Activated T-cell treated with anti-CD3 and anti-CD28 coated beads for 1 hour (primary cell): ENCODE measurements at places on chromosomes 7 and 10.

DNA sequence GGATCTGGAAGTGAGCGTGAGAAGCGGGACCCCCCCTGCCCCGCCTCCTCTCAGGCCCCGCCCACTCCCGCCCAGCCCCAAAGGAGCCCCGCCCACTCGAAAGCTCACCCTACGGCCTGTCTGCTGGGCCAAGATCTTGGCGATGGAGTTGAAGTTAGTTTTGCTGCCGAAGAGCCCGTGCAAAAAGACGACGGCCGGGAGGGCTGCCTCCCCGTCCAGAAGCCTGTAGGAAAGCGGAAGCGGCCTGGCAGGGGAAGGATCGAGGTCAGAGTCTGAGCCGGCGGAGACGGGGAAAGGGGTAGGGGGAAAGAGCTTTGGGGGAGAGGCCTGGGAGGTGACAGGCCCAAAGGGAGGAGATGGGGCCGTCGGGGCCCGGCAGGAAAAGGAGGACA is 386 bp downstream of the ABHD11 start:
- DNase-seq, result peak; percentile 56

DNA sequence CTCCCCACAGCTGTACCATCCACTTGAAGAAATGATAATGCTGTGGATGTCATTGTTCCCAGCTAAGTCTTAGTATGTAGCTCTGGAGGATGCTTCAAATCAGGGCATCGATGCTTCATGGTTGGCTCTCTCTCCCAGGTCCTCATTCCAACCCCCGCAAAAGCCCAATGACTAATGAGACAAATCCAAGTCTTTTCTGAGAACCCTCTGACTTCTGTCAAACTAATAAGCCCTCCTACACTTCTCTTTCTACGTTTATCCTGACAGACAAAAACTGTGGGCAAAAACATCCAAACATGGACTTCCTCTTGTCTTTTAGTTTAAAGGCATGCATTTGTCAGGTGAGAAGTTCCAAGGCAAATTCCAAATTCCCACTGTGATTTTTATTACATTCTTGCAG is 260.4 kb upstream of the TAC1 start:
- DNase-seq, result no peak

GRCh38 chr10:69974551-69975155 is 78.0 kb upstream of the MACROH2A2 start:
- no peak for DNase-seq

- DNase-seq, result no peak
Observed at GRCh38 chr7:115631782-115632181, 398.8 kb downstream of the TFEC start.

GRCh38 chr7:113813471-113813870 is 105.3 kb downstream of the PPP1R3A start:
- no peak for DNase-seq

DNA sequence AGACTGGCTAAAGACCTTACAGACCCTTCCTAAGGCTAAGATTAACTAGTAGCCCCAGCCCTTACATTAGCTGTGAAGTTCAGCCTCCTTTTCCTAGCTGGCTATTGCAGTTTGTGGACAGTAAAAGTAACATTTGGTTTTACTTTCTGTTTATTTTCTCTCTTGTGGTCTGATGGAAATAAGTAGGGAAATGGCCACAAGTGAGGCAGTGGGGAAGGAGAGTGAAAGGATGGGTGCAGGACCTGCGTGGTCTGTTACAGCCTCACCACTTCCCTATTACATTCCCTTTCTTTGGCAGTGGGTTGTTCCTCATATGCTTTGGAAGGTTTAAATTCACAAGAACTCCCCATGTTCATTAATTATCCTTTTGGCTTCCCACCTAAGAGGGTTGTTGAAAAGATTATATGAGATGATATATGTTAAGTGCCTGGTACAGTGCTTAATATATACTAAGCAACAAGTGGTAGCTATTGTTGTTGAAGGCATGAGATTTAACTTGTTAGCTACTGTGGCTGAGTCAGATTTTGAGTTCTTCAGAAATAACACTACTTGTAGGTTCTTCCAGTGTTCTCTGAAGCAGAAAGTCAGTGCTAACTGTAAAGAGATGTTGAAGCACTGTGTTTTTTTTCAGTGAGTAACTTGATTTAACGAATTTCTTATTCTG is 181.7 kb downstream of the ST7 start:
- DNase-seq, result no peak

GRCh38 chr7:30019960-30020359 is 6.5 kb downstream of the FKBP14 start:
- no peak for DNase-seq

GRCh38 chr10:130045091-130045652 is 65.5 kb downstream of the C10orf143 start:
- no peak for DNase-seq

DNA sequence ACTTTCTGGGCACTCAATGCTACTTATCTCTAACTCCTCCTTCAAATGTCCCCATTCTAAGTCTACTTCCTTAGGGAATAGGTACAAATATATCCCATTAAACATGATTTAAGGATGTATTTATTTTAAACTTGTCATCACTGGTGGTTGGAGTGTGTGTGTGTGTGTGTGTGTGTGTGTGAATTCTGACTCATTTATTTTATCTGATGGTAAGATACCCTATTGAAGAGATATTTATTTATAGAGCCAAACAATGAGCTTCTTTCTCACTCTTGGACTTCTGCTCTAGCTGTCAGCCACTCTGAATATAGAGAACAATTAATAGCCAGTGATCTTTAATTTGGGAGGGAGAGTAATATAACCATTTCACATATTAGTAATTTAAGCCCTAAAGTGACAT is 17.8 kb upstream of the MAGI2 start:
- DNase-seq, result no peak

- no peak for DNase-seq
Observed at GRCh38 chr7:94294471-94295131, 100.1 kb upstream of the COL1A2 start.

GRCh38 chr10:59648711-59649201 is 60.9 kb downstream of the SLC16A9 start:
- no peak for DNase-seq

DNA sequence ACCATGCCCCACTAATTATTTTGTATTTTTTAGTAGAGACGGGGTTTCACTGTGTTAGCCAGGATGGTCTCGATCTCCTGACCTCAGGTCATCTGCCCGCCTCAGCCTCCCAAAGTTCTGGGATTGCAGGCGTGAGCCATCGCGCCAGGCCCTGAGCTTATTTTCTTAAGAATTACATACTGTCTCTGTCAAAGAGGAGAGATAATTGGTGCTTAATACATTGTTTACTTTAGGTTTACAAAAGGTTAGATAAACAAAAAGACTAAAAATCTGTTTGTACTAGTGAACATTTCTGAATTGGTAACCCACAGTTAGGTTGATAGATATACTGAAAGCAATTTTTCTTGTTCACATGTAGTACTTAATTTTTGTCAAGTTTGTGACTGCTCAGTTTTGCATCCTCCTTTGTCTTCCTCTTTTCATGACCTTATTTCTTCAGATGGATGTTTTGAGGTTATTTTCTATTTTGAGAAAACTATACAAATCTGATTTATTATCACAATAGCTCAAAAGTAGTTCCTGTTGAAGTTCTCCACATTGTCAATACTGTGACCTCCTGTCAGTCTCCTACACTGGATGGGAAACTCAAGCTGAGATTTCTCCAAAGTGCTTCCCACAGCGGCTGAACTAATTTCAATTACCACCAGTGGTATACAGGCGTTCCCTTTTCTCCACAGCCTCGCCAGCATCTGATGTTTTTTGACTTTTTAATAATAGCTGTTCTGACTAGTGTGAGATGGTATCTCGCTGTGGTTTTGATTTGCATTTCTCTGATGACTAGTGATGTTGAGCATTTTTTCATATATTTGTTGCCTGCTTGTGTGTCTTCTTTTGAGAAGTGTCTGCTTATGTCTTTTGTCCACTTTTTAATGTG is 22.5 kb downstream of the HHEX start:
- no peak for DNase-seq

- DNase-seq, result no peak
Observed at GRCh38 chr7:101137651-101138212, 10.8 kb downstream of the SERPINE1 start.

- DNase-seq, result no peak
Observed at GRCh38 chr10:1570416-1571051, 166.8 kb downstream of the ADARB2 start.

DNA sequence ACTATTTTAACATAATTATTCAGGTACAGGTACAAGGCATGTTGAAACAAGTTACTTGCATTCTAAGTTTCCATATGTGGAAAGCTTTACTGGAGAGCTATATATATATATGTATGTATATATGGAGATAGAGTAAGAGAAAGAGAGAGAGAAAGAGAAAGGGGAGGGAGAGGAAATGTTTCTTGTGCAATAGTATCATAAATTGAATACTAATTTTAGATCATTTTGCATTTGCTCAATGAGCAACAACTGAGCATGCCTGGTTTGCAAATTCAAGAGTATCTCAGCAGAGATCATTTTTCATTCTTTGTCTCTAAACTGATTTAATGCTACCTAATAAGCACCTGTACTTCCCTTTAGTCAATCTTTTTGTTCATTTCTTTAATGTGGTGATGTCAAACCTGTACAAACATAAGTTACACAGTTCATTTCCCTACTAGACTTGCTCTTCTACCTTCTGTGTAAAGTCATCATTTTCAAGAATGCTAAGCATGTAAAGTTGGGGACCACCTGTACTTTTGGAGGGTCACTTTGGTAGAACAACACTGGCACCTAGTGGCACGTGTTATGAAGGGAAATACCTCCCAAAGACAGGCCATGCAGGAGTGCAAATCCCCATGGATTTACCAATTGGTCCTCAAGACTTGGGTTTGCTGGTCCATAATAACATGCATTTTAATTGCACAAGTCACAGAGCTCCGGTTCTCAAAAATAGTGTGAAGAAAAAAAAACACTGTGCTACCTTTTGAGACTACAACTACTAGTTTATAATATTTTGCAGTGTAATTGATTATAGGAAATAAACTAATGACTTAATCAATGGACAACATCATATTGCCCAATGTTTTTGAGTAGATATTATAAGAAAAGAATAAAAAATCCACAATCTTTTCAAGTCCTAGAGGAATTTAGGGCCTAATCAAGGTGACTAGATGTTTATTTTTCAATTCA is 431.2 kb upstream of the IGFBP3 start:
- no peak for DNase-seq

DNA sequence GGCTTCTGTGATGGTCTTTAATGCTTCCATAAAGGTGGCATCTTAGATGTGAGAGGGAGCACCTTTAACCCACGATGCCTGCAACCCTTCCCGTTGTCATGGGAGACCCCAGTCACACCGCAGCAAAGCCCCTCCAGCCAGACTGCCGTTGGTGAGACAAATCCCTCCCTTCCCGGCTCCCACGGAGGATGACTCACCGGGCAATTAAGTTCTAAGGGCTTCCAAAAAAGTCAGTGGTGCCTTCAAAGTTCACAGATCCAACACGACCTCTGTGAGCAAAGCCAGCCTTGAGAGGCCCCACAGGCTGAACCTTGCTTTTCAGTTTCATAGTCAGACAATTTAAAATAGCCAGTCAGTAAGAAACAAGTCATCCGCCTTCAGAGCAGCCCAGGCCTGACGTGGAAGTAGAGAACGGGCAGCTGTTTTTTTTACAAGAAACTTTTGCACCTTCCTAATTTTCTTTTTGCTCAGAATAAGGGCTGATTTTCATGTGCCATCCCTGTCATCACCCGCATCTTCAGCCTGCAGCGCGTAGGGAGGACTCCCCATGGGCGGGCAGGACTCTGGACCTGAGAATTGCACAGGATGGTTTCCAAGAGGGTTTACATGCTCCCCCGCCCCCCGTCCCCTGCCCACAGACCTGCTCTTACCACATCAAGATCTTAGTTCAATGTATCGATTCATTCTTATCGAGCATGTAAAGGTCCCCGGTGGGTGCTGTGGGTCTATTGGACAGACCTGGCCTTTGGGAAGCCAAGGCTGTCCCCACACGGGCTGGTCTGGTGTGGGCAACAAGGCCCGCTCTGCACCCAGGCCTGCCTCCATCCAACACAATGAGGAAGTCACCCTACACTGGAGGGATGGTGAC is 333.9 kb downstream of the DNAJB6 start:
- no peak for DNase-seq

GRCh38 chr10:5942474-5942873 is 34.9 kb downstream of the IL15RA start:
- no peak for DNase-seq

DNA sequence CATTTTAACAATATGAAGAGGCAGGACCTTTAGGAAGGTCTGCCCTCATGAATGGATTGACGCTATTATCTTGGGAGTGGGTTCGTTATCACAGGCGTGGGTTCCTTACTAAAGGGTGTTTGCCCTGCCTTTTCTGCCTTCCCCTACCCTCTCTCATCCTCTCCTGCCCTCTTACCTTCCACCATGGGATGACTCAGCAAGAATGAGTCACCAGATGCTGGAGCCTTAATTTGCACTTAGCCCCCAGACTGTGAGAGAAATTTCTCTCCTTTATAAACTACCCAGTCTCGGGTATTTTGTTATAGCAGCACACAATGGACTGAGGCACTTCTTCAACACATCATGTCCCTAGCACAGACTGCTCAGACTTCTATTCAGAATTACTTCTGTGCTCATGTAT is 31.4 kb upstream of the ZNF32 start:
- DNase-seq, result no peak

- DNase-seq, result no peak
Observed at GRCh38 chr7:45564485-45564884, 9.7 kb upstream of the ADCY1 start.

DNA sequence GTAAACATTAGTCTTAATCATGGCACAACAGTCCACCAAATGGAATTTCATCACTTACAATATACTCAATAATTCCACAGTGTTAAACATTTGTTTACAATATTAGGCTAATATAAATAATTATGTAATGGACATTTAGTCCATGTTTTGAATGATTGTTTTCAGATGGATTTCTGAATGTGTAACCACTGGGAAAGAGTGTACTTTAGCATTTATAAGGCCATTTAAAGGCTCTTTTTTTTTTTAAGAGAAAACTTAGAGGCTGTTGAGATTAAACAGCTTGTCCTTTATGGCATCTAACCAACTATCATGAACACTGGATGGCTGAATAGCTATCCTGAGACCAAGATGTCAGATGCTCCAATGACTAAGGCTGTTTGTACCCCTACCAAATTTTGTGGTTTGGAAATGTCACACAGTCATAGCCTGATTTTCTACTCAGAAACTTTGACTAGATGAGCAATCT is 248.3 kb upstream of the GLI3 start:
- no peak for DNase-seq

DNA sequence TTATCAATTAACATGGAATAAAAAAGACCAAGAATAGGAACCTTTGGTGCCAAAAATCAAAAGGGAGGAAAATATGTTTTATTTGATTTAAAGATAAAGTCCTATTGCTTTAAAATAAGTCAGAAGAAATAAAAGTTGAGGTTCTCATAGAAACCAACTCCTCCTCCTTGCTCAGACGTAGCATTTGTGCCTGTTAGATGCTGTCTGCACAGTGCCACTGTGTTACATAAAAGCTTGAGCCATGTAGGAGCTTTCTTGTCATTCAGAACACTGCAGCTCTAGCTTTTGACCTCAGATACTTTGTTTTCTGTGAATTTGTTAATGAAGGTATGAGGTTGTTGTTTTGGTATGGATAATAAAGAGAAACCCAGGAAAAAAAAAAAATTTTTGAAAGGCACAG is 50.3 kb downstream of the LRRC4 start:
- no peak for DNase-seq
